Fibroblast of skin of right biceps (primary cell): ENCODE measurements at places on chromosomes 6 and 20.

- peak; percentile 62 for DNase-seq
Observed at GRCh38 chr6:11952316-11952715, 59.8 kb upstream of the HIVEP1 start.

DNA sequence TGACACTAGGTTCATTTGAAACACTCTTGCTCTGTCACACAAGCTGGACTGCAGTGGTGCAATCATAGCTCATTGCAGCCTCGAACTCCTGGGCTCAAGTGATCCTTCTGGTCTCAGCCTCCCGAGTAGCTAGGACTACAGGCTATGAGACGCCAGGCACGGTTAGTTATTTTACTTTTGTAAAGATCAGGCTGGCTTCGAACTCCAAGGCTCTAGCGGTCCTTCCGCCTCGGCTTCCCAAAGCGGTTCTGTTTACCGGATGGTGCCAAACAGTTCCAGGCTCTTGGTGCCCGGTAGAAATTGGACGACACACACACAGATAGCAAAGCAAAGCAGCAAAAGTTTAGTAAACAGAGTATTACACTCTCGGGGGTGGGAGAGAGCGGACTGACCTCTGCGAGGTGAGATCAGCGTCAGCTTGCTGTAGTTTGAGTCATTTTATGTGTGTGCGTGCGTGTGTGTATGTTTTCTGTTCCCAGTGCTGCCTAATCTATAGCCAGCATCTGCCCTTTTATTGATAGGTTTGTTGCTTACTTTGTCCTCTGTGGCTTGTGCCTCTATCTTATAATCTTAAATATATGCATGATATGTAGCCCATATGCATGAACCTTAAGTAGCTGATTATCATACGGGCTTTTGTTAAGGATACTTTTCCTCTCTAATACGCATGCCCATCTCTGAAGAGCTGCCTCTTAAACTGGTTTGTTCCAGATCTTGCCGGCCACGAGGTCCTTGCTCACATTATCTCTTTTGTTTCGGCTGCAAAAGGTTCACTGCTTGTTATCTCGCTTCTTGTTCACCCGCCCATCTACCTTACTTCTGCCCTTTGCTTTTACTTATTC, 75.2 kb downstream of the OR2B2 start:
- peak; percentile 90 for DNase-seq

GRCh38 chr6:110491644-110492317, 15.4 kb upstream of the SLC22A16 start:
- DNase-seq = peak; percentile 15

DNA sequence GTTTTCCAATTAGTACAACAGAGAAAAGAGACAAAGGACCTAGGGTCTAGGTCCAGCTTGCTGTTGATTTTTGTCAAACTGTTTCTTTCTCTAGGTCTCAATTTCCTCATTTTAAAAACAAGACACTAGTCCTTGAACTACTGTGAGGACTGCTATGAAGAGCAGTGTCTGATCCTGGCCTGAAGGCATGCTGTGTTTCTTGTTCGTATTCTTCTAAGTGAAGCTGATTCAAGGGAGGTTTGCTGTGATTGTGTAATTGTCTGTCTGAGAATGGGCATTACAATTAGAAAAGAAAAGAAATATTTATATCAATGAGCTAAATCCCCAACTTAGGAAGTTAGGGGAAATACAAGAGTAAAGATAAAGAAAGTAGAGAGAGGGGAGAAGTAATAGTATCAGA, 228.2 kb upstream of the SUPT3H start:
- no peak for DNase-seq
